ENCODE measurements at places on chromosomes 3 and 15.

DNA sequence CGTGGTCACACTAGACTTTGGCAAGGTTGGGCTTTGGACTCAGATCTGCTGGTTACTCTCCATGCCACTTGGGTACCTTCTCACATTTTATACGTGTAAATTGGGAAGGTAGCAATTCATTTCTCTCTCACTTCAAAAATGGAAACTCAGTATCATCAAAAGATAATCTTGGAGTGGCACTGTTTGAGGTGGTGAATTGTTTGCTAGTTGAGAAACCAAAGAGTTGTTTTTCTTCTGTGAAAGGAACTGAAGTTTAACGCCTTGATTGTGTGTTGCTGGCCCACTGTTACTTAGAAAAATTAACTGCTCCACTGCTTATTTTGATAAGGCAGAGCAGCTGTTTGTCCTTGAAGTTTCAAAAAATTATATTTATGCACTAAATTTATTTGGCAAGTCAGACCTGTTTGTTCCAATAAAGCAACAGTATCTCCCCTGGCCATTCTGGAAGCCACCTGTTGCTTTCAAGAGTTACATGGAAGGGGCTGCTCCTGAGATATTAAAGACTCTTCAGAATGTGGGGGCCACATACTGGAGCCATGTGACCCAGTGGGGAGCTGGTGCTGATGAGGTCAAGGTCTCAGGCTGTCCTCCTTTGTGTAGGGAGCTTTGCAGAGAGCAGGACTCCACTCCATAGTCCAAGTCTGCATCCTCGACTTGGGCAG, 16.2 kb downstream of the PLCL2 start:
- no peak for DNase-seq

DNA sequence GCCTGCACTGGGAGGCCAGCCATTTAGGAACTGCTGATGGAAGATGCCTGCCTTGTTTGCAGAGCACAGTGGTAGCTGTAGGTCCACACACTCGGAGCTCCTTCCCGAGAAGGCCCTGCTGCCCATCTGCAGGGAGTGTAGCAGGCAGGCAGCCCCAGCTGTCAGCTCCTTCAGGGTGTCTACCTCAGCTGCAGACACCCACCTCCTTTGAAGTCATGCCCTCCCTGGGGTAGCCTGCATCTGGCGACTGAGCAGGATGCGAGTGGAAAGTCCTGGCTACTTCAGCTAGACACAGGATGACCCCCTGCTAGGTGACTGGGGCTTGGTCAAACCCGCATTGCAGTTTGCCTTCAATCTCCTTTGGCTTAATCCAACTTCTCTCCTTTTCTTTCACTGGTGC, 93.2 kb upstream of the TLE3 start:
- no peak for DNase-seq

DNA sequence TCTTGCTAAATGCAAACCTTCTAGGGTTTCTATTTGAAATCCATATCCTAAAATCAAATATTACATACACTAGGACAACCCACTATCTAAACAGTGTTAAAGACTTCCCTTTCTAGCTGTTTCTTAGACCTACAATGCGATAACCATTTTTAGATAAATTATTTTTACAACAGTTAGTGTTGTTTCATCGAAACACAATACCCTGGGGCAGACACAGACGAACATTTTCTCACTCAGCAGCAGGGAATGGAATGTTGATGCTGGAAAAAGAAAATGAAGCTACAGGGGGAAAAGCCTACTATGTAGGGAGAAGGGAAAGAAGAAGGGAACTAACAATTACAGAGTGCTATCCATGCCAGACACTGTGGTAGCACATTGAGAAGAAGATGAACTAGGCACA, 6.0 kb upstream of the HERC1 start:
- DNase-seq = no peak

GRCh38 chr3:115418583-115418982, 204.7 kb upstream of the GAP43 start:
- no peak for DNase-seq

DNA sequence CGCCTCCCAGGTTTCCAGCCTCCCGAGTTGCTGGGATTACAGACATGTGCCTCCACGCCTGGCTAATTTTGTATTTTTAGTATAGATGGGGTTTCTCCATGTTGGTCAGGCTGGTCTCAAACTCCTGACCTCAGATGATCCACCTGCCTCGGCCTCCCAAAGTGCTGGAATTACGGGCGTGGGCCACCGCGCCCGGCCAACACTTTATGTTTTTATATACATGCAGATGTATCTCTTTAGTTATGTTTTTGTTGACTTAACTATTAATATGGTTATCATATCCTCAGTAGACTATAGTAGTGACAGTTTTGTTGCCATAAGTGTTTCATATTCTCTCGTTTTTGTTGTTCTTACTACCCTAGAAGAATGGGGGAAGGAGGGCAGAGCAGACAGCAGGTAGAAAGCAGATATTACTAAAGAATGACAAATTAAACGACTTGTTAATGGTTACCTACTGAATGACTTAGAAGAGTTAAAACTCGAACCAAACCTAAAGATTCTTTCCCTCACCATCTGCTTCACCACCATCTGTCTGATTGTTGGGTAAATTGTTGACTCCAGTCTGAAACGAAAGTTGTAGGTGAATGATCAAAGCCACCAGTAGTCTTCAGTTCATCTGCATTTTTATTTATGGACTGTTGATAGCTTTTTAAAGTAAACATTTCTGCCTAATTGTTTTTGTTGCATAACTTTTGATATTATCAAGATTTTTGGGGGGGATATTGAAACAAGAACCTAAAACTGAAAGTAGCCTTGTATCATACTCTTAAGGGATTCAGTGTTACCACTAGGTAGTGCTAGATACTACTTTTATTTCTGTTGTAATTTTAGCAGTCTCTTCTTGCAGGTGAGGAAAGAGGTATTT, 89.3 kb downstream of the RASA2 start:
- DNase-seq = no peak

DNA sequence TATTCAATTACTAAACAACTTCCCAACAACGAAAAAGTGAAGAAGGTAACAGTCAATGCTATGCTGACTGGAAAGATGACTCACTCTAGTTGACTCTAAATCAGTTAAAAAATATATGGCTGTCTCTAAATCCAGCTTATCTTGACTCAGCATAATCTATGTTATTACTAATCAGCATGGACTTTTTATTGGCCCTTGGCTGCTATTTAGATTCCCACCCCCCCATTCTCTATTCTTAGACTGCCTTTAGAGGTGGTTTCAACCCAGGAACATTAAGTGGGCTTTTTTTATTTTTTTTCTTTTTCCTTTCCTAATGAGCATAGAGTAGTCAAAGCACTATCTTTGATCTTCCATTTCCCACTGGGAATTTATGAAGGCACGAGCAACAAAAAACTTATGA, 1.9 kb downstream of the PCOLCE2 start:
- no peak for DNase-seq

DNA sequence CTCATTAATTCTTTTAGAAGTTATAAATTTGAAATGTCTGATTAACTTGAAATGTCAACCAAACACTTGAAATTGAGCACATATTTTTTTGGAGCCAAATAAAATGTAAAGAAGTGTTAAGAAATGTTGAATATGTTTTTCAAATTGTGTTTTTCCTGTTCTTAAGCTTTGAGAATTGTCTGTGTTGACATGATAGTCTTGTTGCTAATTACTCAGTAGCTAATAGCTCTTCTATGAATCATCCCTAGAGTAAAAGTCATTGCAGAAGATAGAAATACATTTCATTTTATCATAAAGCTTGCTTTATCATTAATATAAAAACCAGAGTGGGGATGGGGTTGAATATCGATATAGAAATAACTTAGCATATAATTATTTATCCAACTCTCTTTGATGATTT, 41.9 kb upstream of the ABHD10 start:
- DNase-seq = no peak

- no peak for DNase-seq
These were observed 75.6 kb upstream of the SLC2A2 start for GRCh38 chr3:171101982-171102641.

- peak; percentile 74 for DNase-seq
These were observed 858 bp upstream of the SACM1L start for GRCh38 chr3:45688194-45688881.

GRCh38 chr15:48392356-48392755, 61.1 kb downstream of the DUT start:
- DNase-seq = no peak

Data from activated effector memory CD4-positive, alpha-beta T cell treated with anti-CD3 and anti-CD28 coated beads, Interleukin-2, amount 50 U/mL, for 16 hours (primary cell).